ENCODE measurements at places on chromosomes 7 and 10. TPM values are rescaled to one million over a fixed set of nuclear protein-coding genes. Genes with fewer than 3 reads are reported as not detected.

SH2B2 gene
- total RNA-seq, result 16.5 TPM

PRKAR2B gene
- total RNA-seq, result 12.5 TPM

CTNNA3 gene
- total RNA-seq, result not detected

ADIRF gene
- total RNA-seq, result not detected

GALNT17 gene
- not detected for total RNA-seq

PODXL gene
- total RNA-seq, result 0.61 TPM

DNA sequence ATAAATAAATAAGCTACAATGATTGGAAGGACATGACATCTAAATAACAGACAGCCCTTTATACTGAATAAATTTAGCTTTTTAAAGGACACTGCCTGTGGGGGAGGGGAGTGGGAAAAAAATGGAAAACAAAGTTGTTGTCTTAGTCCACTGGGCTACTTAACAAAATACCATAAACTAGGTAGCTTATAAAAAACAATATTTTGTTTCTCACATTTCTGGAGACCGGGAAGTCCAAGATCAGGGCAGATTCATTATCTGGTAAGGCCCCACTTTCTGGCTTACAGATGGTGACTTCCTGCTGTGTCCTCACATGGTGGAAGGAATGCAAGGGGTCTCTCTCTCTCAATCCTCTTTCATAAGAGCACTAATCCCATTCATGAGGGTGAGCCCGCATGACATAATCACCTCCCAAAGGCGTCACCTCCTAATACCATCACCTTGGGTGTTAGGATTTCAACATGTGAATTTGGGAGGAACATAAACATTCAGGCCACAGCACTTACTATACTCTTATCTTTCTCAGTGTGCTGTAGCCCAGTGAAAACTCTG is 43.0 kb downstream of the DNAJC12 start:
- DNase-seq, result no peak

DNA sequence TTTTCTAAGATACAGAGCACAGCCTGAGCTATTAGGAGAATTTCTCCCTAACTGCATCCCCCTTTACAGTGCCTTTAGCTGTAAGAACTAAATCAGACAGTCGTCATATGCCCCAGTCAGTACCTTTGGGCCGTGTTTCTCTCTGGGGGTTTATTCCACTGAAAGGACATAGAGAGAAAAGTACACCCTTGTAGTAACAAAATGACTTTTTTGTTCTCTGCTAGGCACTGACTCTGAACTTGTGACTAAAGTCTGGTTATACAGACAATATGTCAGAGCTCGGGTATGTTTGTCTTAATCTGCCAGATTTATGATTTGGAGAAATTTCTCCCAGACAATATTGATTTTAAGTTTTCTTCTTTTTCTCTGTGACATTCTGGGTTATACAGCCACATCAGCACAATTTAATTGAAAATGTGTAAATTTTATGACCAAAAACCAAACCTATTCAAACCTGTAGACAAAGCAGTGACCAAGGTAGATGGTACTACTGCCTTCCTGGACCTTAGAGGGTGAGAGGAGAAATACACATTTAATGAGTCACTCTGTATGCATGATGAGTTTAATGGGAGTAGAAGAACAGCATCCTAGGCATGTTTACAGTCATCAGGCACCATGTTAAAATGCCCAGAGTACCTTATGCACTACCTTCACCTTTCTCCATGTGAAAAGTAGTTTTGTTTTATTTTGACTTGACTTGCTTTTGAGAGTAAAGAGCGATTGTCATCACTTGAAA is 156.1 kb upstream of the PLXDC2 start:
- no peak for DNase-seq

GRCh38 chr10:28036587-28036986 is 37.7 kb upstream of the ODAD2 start:
- no peak for DNase-seq

DNA sequence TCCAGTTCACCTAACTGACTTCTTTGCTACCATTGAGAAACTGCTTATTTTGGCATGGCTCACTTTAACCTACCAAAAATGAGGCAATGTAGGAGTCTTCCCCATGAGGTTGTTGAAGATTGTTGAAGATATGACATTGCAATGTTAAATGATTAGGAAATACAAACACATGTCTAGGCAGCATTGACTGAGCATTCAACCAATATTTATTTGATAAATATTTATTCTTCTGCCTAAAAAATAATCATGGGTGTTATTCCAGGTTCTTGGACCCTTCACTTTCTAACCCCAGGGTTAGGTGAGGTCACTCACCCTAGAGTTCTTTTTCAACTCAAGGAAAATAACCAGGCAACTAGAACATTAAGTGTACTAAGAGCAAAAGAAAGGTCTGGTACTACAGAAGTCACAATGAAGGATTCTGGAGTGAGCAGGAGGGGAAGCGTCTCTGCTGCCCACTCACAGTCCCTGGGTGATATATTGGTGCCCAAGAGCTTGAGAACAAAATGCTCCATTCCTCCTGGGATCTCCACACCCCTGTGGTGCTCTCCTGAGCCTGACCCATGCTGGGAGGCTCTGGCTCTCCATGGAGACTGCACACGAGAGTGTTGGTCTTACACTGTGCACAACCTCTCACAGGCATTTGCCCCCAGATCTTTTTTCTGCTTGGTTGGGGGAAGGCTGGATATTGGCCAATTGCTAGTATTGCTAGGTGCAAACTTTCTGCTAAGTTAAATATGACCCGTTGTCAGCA is 123.4 kb downstream of the SPAG6 start:
- no peak for DNase-seq

GRCh38 chr10:116913695-116914094 is 64.4 kb downstream of the ENO4 start:
- no peak for DNase-seq

DNA sequence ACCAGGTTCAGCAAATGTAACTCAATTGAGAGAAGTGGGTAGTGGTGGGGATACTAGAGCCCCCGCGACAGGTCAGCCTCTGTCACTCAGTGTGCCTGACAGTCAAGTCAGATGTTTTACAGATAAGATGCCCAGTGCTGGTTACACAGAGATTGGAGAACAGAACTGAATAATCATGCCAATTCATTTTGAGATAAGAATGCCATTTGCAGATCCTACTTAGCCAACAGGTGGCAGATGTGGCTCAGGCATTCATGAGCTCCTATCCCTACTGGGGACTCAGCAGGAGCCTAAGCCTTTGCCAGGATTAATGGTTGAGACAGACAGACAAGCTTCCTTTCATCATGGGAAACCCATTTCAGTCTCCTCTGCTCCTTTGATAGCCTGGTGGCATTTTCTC is 137.8 kb downstream of the MAPK8 start:
- peak; percentile 16 for DNase-seq

- DNase-seq, result peak; percentile 73
Measured at GRCh38 chr10:97024168-97025073, 161.3 kb downstream of the SLIT1 start.

DNA sequence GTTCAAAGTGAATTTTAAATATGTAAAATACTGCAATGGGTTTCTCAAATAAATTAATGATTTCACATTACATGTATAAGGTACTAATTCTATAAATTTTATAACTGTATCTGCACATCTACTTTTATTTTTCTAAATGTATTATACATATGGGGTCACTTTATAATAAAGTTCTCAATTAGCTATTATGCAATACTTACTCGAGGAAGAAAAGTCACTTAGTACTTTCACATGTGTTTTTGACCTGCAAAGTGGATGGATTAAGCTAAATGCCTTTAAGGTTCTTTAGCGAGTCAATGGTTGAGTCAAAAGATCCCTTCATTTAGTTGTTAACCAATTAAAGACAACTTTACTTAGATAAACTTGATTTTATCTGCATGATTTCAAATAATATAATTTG is 437.8 kb downstream of the ANKRD7 start:
- no peak for DNase-seq

- DNase-seq, result peak; percentile 16
Measured at GRCh38 chr10:84026821-84027257, 112.5 kb upstream of the GHITM start.

GRCh38 chr10:76657337-76658012 is 980.1 kb downstream of the KCNMA1 start:
- no peak for DNase-seq

GRCh38 chr10:78566284-78567111 is 502.3 kb upstream of the ZMIZ1 start:
- no peak for DNase-seq

DNA sequence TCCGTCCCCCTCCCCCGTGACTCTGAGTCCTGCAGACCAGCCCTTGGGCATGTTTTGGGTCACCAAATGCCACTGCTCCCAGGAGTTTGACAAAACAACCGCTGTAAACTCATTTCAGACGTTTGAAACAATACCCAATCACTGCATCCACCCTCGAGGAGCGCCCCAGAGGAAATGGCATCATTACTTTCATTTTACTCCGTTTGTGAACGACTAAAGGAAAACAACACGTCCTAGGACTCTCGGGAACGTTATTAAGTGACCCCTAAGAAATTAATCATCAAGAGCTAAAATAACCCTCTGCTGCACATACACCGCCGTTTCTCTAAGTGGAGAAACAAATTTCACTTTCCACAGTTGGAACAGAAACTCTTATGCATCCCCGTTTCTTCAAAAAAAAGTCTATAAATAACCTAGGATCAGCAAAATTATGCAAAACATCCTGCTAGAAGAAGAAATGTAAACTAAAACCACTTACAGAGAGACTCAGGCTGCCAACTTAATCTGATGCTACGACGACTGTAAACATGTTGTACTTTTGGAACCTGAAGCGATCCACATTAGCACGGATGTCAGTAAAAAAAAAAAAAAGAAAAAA is 109.9 kb upstream of the EFCAB10 start:
- DNase-seq, result no peak

DNA sequence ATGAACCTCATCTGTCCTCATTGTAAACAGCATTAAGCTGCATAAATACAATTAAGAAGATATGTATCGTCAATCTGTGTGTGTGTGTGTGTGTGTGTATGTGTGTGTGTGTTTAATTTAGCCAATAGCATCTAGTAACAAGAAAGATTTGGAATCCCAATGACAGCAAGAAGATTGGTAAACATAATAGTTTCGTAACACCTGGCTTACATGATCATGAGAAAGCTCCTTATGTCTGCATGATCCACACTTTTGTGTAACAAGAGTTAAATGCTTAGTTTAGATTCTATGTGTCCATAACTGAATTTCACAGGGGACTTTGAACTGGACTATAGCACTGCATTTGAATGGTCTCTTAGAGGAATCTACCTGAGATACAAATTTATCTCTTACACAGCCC is 191.0 kb upstream of the BET1 start:
- DNase-seq, result no peak

GRCh38 chr7:42378149-42378548 is 141.1 kb upstream of the GLI3 start:
- DNase-seq, result no peak

GRCh38 chr7:57305192-57305748 is 144.7 kb upstream of the ZNF716 start:
- DNase-seq, result no peak

- no peak for DNase-seq
Measured at GRCh38 chr7:73761854-73762658, 8.0 kb downstream of the CLDN3 start.

DNA sequence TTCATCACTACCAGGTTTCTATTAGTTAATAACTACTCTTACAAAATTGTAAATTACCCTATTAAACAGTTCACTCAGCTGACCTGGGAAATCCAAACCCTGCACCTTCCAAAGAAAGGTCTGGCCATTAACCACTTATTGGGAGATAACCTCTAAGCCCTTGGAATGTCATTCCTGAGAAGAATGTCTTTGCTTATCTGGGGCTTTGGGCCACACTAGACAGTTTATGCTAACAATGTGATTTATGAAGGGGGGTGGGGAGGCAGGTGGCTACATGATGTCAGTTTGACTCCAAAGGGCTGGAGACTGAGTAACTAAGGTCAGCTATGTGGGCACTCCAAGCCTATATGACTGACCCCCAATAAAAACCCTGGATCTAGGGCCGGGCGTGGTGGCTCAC is 50.7 kb downstream of the AKR1D1 start:
- peak; percentile 54 for DNase-seq

- peak; percentile 57 for DNase-seq
Measured at GRCh38 chr10:112842832-112843360, 107.2 kb upstream of the TCF7L2 start.

- no peak for DNase-seq
Measured at GRCh38 chr10:15015451-15015850, 28.3 kb upstream of the OLAH start.

DNA sequence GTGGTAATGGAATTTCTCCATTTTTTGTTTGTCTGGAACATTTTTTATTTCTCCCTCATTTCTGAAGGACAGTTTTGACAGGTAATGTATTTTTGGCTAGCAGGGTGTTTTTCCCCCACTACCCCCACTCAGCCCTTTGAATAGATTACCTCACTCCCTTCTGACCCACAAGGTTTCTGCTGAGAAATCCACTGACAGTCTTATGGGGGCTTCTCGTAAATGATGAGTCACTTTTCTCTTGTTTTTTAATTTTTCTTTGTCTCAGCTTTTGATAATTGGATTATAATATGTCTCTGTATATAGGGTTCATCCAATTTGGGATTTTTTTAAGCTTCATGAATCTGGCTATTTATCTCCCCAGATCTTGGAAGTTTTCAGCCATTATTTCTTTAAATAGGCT is 74.7 kb upstream of the CCDC71L start:
- DNase-seq, result no peak

DNA sequence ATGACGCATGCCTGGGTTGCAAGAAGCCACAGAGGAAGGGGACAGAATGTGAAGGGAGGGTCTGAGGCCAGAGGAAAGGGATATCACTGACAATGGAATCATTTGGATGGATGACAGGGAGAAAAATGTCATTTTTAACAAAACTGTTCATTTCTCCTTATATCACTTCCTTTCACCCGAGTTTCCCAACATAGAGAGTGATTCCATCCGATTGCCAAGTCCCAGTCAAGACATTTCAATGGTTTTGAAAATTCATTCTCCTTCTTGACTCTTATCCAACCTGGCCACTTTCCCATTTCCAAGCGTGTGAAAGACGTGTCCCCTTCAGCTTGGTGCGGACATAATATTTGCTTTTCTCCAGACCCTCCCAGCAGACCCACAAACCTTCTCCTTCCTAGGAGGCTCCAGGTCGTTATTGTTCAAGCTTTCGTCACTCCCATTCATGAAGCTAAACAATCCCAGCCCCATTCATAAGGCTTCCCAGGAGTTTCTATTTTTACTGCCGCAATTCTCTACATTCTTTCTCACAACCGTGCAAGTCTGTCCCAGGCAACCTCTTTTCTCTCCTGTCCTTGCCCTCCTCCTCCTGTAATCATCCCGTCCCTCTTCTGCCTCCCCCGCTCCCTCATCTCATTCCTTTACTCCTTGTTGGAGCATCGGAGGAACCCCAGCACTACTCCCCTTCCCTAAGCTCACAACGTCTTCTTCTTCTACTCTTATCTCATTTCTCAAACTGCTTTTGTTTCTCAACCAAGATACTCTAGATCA is 301.3 kb upstream of the KLF6 start:
- DNase-seq, result no peak
